ENCODE measurements at places on chromosomes 4 and X. TPM values are rescaled to one million over a fixed set of nuclear protein-coding genes. Genes with fewer than 3 reads are reported as not detected.

Gene XK
- 0.86 TPM for total RNA-seq

Gene GABRA4
- not detected for total RNA-seq

Gene UGT2B10
- not detected for total RNA-seq

Gene GABRG1
- not detected for total RNA-seq

Gene MRFAP1L1
- 34.1 TPM for total RNA-seq

Gene NSG1
- total RNA-seq, result 0.86 TPM

Gene LAS1L
- total RNA-seq, result 16.4 TPM

Gene OPN1MW2
- not detected for total RNA-seq

Gene PRDM8
- 7.3 TPM for total RNA-seq

Gene ARHGAP24
- total RNA-seq, result 56.6 TPM

Gene CT83
- total RNA-seq, result not detected

Gene IDS
- total RNA-seq, result 50.1 TPM

Gene TMPRSS11F
- total RNA-seq, result not detected

Gene PI4K2B
- 22.9 TPM for total RNA-seq

Gene SCLT1
- total RNA-seq, result 19.3 TPM

Gene ING2
- 6.1 TPM for total RNA-seq

Gene STOX2
- 0.97 TPM for total RNA-seq

Gene SERTM2
- total RNA-seq, result 1.3 TPM

Gene CCDC110
- 0.43 TPM for total RNA-seq
